ENCODE measurements at places on chromosomes 6 and 20.

GRCh38 chr6:167323111-167323510 is 1.8 kb upstream of the TTLL2 start:
- no peak for DNase-seq

GRCh38 chr6:105677671-105678475 is 275.0 kb upstream of the PREP start:
- no peak for DNase-seq

DNA sequence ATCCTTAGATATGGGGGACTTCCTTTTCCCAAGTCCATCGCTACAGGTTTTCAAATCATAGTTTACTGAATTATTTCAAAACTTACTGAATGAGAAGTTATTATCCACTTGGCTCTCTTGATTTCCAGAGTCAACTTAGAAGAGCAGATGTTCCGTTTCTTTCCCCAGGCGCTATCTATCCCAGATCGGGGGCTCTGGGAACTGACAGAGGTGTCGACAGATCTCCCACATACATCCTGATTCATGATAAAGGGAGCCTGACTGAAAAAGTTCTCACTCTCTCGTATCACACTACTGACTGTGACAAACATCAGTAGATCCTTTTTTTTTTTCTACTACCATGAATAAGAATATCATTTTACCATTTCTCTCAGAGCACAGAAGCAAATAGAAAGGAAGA is 654.8 kb downstream of the RNF144B start:
- no peak for DNase-seq

GRCh38 chr6:110415086-110415916 is at the start of gene DDO:
TSS of gene DDO (minus strand) at chr6:110415575. CDS start at chr6:110413462, 2,113 bp downstream.
- no peak for DNase-seq

GRCh38 chr6:112539355-112539754 is 192.2 kb downstream of the RFPL4B start:
- no peak for DNase-seq
